Thymus (tissue), 14 donors: ENCODE measurements at places on chromosomes 3 and 15. TPM values are rescaled to one million over a fixed set of nuclear protein-coding genes. Genes with fewer than 3 reads are reported as not detected.

DNA sequence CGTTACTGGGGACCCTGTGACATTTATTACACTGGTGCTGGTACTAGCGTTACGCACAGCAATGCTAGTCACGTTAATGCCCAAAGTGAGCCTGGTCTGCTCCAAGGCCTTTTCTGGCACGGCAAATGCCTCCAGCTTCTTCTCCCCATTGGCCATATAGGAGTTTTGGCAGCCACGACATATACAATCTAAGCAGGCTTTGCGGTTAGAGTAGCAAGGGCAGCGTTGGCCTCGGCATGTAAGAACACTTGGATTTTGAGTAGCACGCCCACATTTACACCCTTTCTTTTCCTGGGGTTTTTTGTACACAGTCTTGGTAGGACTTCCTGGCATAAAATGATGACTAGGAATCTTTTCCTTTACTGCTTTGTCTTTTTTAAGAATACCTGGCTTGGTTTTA, 44.9 kb downstream of the MSL2 start:
- DNase-seq: no peak

DNA sequence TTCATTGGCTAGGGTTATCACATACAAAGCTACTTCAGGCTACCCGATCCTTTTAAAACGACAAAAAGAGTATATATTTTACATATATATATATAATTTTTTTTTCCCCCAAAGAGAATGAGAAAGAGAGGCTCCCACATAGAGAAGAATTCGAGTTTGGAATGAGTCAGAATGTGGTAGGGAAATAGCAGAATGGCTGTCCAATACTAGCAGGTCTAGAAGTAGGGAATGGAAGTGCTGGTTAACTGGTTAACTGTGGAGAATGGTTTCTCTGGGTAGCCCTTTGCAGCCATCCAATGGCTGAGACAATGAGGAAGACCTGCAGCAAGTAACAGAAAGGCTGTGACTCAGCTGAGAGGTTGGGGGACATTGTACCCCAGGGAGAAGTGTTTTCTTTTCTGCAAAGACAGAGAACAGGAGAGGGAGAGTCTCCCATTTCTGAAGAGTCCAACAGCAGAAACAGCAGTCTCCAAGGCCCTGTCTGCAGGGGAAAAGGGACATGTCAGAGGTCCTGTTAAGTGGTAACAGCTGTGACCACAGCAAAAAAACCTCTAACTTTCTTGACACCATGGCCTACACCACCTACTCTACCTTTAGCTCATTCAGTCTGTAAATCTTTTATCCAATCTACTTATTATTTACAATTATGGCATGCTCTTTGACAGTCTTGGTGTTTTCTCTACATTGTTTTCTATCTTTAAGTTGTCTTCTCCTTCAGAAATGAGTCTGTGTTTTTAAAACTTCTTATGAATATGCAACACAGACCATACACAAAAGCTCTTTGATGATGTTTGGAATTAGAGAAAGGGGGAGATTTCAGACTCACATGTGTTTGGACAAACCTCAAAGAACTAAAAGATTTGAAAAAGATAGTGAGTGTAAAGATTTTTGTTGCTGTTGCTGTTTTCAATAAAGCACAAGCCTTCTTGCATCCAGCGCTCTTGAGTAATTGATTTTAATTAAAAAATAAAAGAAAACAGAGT, 116.1 kb upstream of the SLC7A14 start:
- DNase-seq: no peak

DNA sequence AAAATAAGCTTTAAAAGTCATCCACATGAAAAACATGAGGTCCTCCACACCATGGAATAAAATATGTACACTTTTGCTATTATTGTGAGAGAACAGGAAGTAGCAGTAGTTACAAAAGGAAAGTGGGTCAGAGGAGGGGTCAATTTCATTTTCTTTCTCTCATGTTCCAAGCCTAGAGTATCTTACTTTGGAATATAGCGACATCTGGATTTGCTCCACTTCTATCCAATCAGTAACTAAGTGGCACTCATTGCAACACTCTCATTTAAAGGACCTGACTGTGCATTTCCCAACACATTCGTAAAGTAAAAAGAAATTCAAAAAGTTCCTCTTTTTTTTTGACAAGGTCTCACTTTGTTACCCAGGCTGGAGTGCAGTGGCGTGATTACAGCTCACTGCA, 637.3 kb downstream of the TUSC7 start:
- DNase-seq: no peak

DNA sequence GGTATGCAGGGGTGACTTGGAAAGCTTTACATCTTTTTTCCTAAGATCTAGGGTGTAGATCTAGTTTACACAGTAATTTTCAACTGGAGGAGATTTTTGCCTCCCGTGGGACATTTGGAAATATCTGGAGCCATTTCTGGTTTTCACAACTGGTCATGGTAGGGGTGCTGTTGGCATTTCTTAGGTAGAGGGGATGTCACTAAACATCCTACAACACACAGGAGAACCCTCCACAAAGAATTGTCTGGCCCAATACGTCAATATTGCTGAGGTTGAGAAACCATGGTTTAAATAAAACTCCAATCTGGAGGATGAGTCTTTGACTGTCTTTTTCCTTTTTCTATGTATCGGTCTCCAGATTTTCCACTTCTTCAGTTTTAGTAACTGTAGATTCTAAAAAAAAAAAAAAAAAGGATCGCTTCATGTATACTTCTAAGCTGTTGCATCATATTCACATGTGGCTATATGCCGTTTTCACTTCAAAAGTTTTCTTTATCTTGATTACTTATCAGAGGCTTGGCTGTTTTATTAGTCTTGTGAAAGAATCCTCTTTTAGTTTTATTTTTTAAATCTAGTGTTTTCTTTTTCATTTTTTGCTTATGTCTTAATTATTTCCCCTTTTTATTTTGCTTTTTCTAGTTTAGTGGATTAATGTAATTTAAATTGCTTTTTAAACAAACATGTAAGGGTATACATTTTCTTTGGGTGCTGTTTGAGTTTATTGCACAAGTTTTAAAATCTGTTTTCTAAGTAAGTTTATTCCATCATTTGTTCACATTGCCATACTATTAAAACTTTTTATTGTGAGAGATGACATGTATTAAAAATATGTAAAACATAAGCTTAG, 21.2 kb downstream of the UBE2Q2 start:
- DNase-seq: no peak

DNA sequence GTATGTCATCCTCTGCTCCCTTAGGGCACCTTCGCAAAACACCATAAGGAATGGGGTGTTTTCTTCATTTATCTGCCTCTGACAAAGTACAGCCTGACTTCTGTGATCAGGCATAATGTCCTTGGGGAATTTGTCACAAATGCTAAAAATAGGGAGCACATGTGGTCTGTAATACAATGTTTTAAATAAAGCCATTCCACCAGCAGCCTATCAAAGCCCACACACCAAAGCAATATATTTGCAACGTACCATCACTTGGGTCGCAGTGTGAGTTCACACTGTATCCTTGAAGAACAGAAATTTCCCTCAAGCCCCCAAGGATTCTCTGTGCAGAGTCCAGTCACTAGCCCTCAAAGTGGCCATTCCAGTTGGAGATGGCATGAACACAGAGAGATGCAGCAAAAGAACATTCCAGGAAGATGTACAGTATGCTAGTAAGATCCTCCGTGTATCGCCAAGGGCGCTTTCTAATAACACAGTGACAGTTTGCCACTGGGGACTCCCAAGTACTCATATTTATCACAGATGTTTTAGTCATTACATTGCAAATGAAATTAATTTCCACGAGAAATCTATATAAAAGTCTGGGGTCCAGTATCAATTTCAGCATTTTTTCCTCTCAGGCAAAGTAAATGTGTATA, 246.7 kb downstream of the MCTP2 start:
- DNase-seq: no peak

DNA sequence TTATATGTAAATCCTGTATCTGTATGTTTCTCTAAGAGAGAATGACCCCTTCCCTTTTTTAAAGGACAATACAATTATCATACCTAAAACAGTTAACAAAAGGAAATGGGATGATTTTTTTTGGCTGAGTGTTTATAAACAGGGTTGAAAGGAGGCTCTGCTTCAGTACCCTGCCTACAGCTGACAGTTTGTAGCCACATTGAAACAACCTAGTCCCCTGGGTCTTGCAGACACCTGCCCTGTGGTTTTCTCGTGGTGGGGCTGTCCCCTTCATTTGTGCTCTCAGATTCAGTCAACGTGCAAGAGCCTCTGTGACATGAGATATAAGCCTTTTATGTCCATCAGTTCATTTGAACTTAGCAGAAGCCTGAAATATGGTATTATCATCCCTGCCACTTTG, 2.3 kb upstream of the HMCES start:
- peak; percentile 66 for DNase-seq

- no peak for DNase-seq
Measured at GRCh38 chr3:23711916-23712494, 93.8 kb upstream of the UBE2E1 start.

DNA sequence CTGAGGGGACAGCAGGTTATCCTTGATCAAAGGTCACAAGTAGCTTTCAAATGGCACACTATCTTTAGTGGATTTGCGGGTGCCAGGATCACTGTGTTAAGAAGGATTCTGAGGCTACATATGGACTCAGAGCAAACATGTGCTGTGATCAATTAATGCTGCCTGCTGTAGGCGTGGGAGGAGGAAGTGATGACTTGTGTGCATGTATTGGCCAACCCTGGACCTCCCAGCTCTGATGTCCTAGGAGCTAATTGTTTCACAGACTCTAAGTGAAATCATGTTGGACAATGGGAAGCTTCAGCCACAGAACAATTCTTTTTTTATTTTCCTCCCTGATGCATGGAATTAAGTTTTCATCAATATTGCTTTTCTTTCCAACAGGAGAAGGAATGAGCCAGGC, 24.4 kb downstream of the FAH start:
- no peak for DNase-seq

- DNase-seq: no peak
Measured at GRCh38 chr3:126130981-126131745, 47.2 kb upstream of the SLC41A3 start.

DNA sequence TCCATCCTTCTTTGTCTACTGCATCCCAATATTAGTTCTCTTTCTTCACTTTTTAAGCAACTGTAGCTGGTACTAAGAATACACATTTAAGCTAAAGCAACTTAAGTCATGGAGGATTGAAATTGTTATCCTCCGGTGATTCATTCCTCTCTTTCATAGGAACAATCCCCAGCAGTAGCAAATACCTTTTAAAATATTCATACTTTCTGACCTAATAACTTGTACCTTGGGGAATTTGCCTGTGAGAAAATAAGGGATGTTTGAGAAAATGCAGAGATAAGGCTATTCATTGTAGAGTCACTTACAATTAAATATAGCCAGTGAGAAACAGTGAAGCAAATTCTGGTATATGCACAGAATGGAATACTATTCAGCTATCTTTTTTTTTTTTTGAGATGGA, 66.0 kb downstream of the VPS13C start:
- no peak for DNase-seq

- DNase-seq: no peak
Measured at GRCh38 chr3:28726840-28727239, 378.2 kb upstream of the AZI2 start.

DNA sequence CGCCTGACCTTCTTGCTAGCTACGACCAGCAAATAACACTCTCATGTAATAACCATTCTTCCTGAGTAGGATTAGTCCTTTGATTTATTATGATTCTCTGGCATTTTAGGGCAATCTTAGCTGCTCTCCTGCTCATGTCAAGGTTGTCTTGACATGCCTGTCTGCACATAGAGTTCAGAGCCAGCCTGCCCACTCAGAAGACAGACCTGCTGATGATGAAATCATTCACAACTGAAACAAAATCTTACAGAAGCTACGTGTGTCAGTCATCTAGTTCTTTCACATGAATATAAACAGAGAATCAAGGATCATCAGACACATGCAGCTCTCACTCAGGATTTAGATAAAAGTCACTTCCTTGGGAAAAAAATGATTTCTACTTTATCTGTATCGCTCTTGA, 173.6 kb upstream of the LYSMD4 start:
- no peak for DNase-seq

DNA sequence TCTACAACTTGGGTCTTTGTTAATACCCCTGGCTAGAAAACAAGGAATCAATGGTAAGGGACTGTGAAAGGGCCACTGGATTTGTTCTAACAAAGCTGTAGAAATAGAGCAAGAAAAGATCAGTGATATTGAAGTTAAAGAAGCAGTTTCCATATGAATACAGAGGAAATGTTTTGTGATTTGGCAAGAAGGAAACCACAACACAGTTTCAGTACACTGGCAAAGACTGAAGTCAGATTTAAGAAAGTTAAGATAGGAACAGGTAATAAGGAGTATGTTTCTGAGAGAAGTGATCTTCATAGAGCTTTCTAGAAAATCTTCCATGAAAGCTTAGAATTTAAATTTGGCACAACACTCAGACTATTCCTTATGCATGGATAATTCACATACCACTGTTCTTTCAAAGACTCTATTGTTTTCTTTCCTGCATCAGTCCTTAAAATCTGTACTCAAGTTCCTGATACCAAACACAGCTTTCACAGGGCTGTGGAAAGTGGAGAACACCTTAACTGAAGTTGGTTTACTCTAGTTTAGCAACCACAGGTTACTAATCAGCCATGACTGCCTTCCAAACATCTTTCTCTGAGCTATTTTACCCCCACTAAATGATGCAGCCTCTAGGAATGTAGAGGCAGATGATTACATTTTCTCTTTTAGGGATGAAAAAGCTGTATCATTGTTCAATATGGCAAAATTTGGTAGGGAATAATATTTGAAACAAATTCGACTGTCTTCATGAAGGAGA, 32.4 kb upstream of the ALCAM start:
- no peak for DNase-seq

DNA sequence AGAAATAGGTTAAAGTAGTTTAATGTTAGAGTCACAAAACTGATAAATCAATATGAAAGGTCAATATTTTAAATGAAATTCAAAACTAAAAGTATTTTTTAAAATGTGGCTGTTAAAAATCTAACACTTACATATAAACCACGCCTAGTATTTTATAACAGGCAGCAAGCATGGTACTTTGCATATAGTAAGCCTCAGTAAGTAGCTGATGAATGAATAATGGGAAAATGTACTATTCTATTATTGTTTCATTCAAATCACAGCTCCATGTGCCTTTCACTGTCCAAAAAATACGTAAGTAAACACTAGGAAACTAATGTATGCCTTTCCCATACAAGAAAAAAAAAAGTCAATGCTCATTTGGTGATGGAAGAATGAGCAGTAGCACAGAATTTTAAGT, 17.8 kb downstream of the CCDC39 start:
- no peak for DNase-seq

- no peak for DNase-seq
Measured at GRCh38 chr15:71060983-71061382, 54.3 kb upstream of the THSD4 start.

Gene TM4SF18
- 3.2 TPM for total RNA-seq

Gene TLR9
- 0.66 TPM for total RNA-seq

Gene CPA3
- total RNA-seq: 6.3 TPM

Gene UPK1B
- total RNA-seq: 0.52 TPM

Gene RBP2
- 0.09 TPM for total RNA-seq

Gene ST8SIA2
- total RNA-seq: 2.1 TPM

Gene TGM4
- 0.14 TPM for total RNA-seq

Gene VIPR1
- total RNA-seq: 1.8 TPM

Gene GPR87
- total RNA-seq: 4.0 TPM
